Activated naive CD8-positive, alpha-beta T cell treated with anti-CD3 and anti-CD28 coated beads, Interleukin-2, amount 10 ng/mL, durations not matched to agents 7 days and 5 days (primary cell): ENCODE measurements at places on chromosomes 7 and 10.

DNA sequence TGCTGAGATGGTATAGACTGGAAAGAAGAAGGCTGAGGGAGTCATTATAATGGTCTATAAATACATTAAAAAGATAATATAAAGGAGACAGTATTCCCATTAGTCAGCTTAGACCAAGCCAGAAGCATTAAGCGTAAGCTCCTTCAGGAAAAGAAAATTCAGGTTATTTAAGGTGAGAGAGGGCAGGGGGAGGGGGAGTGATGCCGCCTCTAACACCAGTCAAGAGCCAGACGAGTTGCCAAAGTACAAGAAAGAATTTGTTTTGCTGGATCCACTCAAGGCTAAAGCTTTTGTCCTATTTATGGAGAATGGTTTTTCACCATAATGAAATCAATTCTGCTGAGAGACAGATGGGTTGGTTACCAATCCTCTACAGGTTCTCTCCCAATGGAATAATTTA, 99.3 kb downstream of the CFAP58 start:
- H3K27ac ChIP-seq, result no peak overlapping the region
- H3K27me3 ChIP-seq, result peaks cover 17% of the 10 kb centered on the region
- no peak for DNase-seq
- peaks cover 3% of the 10 kb centered on the region for H3K4me1 ChIP-seq
- no peak overlapping the region for H3K4me3 ChIP-seq
- no peaks in the 10 kb centered on the region for H3K36me3 ChIP-seq

- no peak overlapping the region for H3K4me3 ChIP-seq
- peaks cover 51% of the 10 kb centered on the region for H3K4me1 ChIP-seq
- H3K36me3 ChIP-seq, result peaks cover 13% of the 10 kb centered on the region
- DNase-seq, result no peak
Measured at GRCh38 chr7:74183653-74184450, 9.7 kb downstream of the EIF4H start.

GRCh38 chr10:125025341-125025740, 83.4 kb downstream of the ZRANB1 start:
- H3K27me3 ChIP-seq, result peaks cover 2% of the 10 kb centered on the region
- no peak for DNase-seq

- peaks cover 3% of the 10 kb centered on the region for H3K4me1 ChIP-seq
- DNase-seq, result no peak
- no peak overlapping the region for H3K4me3 ChIP-seq
- no peaks in the 10 kb centered on the region for H3K27me3 ChIP-seq
- no peak overlapping the region for H3K27ac ChIP-seq
Measured at GRCh38 chr7:115965236-115965635, 65.3 kb downstream of the TFEC start.
